ENCODE measurements at places on chromosomes 13 and 19.

DNA sequence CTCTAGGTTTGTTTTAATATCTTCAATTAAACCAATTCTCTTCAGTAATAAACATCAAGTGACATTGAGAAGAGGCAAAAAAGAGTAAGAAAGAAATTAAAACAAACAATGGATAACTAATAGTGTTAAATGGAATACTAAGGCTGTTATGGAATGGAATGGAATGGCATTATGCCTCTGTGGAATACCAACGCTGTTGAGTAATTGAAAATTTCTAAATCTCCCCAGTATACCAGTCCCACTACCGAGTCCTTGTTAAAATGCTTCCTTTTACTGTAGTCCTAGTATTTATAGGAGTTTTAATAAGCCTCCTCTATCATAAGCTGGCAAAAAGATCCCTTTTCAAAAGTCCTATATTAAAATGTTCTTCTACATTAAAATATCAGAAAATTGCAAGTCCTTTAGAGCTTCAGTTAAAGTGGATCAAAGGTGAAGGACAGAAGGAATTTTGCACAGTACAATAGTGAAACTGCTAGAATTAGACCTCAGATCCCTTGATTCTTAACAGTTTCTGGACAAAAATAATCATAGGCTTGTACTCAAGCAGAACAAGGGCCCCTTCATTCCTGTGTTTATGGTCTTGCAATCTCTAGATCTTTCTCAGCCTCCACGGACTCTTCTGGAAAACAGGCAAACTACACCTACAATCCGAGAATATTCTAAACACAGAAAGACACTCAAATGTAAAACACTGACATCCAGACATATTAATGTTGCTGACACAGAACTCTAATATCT is 128.2 kb downstream of the PCDH9 start:
- H3K27me3 ChIP-seq: no peaks in the 10 kb centered on the region
- DNase-seq: no peak
- H3K4me3 ChIP-seq: no peak overlapping the region
- no peak overlapping the region for H3K27ac ChIP-seq

DNA sequence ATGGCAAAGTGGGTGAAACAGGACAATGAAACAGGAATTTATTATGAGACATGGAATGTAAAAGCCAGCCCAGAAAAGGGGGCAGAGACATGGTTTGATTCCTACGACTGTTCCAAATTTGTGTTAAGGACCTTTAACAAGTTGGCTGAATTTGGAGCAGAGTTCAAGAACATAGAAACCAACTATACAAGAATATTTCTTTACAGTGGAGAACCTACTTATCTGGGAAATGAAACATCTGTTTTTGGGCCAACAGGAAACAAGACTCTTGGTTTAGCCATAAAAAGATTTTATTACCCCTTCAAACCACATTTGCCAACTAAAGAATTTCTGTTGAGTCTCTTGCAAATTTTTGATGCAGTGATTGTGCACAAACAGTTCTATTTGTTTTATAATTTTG is 8.6 kb downstream of the CLN5 start:
- H3K27ac ChIP-seq: peak overlapping the region; percentile 2
- H3K36me3 ChIP-seq: peaks cover 25% of the 10 kb centered on the region
- no peak for DNase-seq
- H3K4me1 ChIP-seq: no peaks in the 10 kb centered on the region

DNA sequence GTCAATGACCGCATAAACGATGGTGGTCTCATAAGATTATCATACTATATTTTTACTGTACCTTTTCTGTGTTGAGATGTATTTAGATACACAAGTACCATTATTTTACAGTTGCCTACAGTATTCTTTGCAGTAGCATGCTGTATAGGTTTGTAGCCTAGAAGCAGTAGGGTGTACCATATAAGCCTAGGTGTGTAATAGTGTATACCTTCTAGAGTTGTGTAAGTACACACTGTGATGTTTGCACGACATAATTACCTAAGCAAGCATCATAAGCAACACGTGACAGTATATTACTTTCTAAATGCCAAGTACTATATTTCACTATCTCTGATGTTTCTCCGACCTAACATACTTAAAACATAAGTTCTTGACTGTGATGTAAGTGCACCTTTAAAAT is 2.7 kb downstream of the LPAR6 start:
- no peaks in the 10 kb centered on the region for H3K36me3 ChIP-seq
- H3K27ac ChIP-seq: peak overlapping the region; percentile 85
- no peaks in the 10 kb centered on the region for H3K27me3 ChIP-seq
- DNase-seq: no peak

GRCh38 chr13:98254513-98254912 is 77.4 kb upstream of the RNF113B start:
- no peaks in the 10 kb centered on the region for H3K36me3 ChIP-seq
- no peaks in the 10 kb centered on the region for H3K27me3 ChIP-seq
- no peak overlapping the region for H3K27ac ChIP-seq
- DNase-seq: no peak
- H3K4me3 ChIP-seq: no peak overlapping the region

DNA sequence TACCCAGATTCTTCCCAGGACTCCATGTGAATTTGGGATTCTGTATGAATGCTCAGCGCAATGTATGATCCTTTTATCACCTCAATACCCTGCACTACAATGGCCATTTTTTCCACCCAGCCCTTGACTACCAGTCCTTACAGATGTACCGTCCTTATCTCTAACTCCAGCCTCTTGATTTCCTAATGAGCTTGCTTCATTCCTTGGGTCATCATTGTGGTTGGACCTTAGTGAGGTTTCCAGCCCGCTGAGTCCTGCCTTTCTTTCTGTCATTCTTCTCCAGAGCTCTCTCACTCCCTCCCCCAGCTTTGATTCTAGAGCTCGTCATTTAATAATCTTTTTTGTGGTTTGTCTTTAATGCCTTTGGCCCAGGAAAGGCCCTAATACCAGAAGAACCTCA is 438.5 kb downstream of the ZNF536 start:
- H3K4me1 ChIP-seq: no peaks in the 10 kb centered on the region
- no peaks in the 10 kb centered on the region for H3K27me3 ChIP-seq
- H3K4me3 ChIP-seq: no peak overlapping the region
- DNase-seq: no peak
- H3K36me3 ChIP-seq: no peaks in the 10 kb centered on the region

DNA sequence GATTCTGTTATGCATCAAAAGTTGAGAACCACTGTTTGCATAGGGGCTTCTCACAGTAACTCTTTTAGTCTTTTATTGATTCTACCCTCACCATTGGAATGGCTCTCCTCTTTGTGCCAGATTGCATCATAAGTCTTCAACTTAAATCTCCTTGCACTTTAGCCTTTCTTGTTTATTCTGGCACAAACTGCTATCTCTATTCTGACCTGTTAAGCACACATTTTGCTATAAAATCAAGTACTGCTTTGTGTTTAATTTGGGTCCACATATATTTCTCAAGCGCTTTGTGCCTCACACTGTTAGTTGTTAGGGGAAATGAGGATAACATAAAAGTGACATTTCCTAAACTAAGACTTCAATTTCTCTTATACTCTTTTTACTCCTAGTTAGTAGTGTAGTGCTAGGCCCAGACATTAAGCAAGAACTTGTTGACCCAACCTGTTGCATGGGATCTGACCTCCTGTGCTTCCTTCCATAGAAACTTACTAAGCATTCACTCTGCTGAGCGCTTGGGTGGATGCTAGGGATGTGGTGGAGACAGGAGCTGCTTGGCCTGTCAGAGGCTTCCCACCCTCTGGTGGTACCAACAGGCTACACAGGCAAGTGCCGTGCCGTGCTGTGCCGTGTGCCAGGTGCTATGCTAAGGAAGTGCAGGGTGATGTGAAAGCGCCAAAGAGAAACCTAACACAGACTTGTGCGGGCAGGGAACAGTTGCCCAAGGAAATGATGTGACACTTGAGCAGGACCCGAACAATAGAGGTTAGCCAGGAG is 1.2 kb downstream of the UTP14C start:
- DNase-seq: no peak
- H3K4me1 ChIP-seq: no peaks in the 10 kb centered on the region
- H3K4me3 ChIP-seq: no peak overlapping the region
- H3K27ac ChIP-seq: no peak overlapping the region

- H3K36me3 ChIP-seq: no peaks in the 10 kb centered on the region
- no peaks in the 10 kb centered on the region for H3K27me3 ChIP-seq
- no peak overlapping the region for H3K4me3 ChIP-seq
- DNase-seq: no peak
These were observed 143.5 kb downstream of the DCT start for GRCh38 chr13:94335761-94336526.

DNA sequence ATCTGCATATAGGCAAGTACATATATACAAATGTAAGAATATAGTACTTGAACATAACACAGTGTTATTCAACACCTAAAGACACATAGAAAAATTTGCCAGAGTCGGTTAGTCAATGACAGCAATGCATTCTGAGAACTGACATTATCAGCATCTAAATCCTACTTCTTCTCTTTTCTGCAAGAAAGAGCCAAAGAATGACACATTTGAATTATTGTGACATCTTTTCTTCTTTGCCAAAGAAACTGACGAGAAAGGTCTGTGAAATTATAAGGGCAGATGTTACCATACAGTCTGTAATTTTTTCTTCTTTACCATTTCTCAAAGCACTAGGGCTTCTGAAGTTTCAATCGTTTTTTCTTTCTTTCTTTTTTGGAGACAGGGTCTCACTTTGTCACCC is 350.9 kb upstream of the NBEA start:
- no peak overlapping the region for H3K4me3 ChIP-seq
- DNase-seq: no peak
- no peaks in the 10 kb centered on the region for H3K27me3 ChIP-seq
- no peak overlapping the region for H3K27ac ChIP-seq
- H3K36me3 ChIP-seq: no peaks in the 10 kb centered on the region
- no peaks in the 10 kb centered on the region for H3K4me1 ChIP-seq

- no peak overlapping the region for H3K27ac ChIP-seq
- H3K27me3 ChIP-seq: peaks cover 5% of the 10 kb centered on the region
- peaks cover 35% of the 10 kb centered on the region for H3K4me1 ChIP-seq
- no peak for DNase-seq
- H3K4me3 ChIP-seq: peak overlapping the region; percentile 57
- no peaks in the 10 kb centered on the region for H3K36me3 ChIP-seq
These were observed 1.3 kb downstream of the NECTIN2 start for GRCh38 chr19:44847144-44848035.

DNA sequence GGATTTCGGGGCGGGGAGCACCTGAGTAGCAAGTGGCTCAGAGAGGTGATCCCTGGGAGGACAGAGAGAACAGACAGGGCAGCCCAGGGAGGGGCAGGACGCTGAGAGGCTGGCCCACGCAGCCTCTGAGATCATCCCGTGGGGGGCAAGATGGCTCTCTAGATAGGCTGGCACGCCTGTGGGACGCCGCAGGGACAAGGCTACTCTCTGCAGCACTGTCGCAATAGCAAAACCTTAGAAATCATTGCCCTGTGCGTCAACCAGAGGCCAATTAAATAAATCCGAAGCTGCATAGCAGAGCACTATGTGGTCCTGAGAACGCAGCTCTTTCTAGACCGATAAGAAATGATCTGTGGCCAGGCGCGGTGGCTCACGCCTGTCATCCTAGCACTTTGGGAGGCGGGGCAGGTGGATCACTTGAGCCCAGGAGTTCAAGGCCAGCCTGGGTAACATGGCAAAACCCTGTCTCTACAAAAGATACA is 5.1 kb downstream of the PEX11G start:
- H3K27ac ChIP-seq: no peak overlapping the region
- no peak overlapping the region for H3K4me3 ChIP-seq
- DNase-seq: no peak
- H3K4me1 ChIP-seq: peaks cover 8% of the 10 kb centered on the region
- peaks cover 5% of the 10 kb centered on the region for H3K27me3 ChIP-seq
- no peaks in the 10 kb centered on the region for H3K36me3 ChIP-seq

DNA sequence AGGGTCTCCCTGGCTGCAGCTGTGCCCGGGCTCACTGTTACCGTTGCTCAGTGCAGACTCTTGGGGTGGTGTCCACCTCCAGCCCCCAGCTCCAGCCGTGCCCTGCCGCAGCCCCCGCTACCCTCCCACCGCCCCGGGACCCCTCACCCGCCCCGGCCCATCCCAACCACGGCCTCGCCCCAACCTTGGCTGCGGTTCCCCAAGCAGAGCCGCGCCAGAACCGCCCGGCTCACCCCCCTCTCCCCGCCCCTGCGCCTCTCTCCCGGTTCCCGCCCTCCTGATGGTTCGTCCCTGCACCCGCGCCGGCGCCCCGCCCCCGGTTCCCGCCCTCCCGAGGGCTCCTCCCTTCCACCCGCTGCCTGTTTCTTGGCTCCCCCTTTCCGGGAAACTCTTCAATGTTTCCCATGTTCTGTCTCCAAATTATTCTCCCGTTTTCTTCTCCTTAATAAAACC is 40.3 kb downstream of the ANKRD10 start:
- peak; percentile 4 for DNase-seq
- H3K27me3 ChIP-seq: peaks cover 9% of the 10 kb centered on the region
- H3K4me3 ChIP-seq: peak overlapping the region; percentile 18
- no peak overlapping the region for H3K27ac ChIP-seq
- peaks cover 10% of the 10 kb centered on the region for H3K4me1 ChIP-seq
- H3K36me3 ChIP-seq: no peaks in the 10 kb centered on the region

All from effector memory CD4-positive, alpha-beta T cell (primary cell).